ENCODE measurements at places on chromosomes 5 and 9.

- no peak for DNase-seq
Observed at GRCh38 chr5:54946306-54946819, 39.0 kb downstream of the ESM1 start.

GRCh38 chr5:151492729-151493128 is 45.3 kb downstream of the SLC36A1 start:
- DNase-seq: peak; percentile 28

DNA sequence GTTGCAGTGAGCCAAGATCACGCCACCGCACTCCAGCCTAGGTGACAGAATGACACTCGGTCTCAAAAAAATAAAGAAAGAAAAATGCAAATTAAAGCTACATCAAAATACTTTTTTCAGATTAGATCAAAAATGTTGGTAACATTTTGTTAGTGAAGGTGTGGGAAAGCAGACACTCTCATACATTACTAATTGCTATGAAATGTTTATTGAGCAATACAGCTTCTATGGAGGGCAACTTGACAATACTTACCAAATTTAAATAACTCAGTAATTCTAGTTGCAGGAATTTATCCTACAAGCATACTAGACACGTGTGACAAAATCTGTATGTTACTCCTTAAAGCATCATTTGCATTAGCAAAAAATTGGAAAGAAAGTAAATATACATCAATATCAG is 4.1 kb downstream of the TRIM23 start:
- DNase-seq: no peak

DNA sequence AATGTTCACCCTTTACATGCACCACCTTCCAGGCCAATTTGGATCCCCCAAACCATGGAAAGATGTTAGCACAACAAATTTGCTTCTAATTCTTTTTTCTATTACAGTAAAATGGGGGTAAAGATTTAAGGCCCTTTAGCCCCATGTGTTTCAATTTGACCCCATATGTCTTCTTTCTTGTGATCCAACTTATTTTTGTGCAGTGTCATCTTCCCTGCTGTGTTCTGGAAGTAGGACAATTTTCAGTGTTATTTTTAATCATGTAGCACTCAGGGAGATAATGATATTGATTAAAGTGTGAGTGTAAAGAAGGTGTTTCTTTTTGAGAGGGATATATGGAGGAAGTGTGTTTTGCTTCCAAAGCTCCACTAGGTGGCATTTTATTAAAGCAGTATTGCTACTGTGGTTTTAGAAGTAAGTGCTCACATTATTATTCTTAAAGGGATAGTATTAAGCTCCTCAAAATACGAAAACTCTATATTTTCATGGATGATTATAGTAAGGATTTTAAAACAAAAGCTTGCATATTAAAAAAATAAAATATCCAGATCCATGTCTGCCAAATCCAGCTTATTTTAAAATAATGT is 118.7 kb upstream of the ATP10B start:
- no peak for DNase-seq

- no peak for DNase-seq
Observed at GRCh38 chr5:81542242-81542641, 148.3 kb upstream of the ACOT12 start.

GRCh38 chr5:42569325-42569724 is 146.1 kb downstream of the GHR start:
- DNase-seq: no peak

DNA sequence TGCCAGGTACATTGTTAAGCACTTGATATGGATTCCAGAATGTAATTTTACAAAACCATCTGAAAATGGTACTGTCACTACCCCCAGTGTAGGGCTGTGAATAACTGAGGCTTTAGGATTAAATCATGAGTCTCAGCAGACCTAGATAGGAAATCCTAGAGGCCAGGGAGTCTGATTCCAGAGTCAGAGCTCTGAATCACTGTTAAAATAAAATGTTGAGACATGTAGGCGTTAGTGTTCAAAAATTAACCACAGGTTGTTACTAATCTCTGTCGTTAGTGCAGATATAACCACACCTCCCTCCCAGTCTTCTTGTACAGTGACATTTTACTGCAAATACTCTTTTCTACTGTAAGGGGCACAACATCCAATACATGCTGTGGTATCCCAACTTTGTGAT is 1828.8 kb downstream of the MAT2B start:
- no peak for DNase-seq

DNA sequence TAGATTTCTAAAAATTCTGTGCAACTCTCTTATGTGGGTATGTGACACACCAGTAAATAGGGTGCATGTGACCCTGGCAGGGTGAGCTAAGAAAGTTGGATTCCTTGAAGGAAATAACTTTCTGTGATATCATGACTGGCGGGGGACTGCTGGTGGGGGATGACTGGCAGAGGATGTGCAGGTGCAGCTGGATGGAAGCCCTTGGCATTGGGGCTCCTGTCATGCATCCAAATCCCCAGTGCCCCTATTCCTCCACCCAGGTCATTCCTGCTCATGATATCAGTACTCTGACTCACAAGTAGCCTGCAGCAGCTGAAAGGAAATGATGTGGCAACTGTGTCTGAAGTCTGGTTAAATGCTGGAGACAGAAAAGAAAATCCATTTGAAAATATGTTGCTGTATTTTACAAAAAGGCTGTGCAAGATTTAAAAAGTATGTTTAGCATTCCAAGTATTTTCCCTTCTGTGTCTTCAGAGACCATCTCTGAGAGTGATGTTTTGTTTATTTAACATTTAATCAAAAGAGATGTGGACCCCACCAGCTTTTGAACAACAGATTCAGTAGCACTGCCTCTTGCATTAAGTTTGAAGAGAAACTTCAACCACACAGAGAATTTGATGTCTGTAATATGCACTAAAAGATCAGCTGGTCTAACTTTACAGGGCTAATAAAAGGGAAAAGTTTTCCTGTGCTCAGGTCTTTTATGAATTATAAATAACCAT is 17.9 kb upstream of the ZSWIM6 start:
- DNase-seq: no peak

- DNase-seq: no peak
Observed at GRCh38 chr5:126506079-126506478, 82.9 kb downstream of the GRAMD2B start.

DNA sequence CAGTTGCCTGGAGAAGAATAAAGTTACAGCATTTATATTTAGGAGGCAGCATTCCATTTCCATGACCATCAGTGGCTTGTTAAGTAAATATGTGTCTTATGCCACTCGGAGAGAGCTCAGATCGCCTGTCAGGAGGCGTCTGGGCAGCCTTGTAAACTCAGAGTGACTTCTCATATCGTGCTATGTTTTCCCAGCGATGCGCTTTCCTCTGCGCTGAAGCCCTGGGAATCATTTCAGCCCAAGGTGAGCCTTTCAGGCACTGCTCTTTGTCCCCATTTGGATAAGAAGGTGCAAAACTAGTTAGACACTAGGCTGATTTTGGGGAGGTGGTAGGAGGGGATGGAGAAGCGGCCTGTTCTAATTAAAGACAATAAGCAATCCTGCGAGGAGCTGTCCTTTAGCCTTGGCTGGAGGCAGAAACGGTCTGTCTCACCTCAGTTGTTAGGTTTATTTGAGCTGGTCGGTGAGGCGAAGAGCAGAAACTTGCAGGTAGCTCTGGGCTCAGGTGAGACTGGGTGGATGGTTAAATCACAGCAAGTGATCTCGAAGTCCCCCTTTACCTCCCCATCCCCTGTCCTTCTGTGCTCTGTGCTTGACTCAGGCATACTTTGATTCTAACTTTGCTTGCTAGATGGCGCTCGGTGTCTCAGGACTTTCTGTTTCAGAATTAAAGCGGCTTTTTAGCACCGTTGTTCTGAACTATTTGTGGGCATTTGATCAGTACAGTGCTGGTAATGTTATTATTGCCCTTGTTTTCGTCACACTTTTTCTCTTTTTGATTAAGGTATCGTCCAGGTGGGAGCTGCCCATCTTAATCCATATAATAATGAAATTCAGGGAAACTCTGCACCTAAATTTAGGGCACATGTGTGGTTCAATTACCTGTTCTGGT is 24.6 kb downstream of the NR2F1 start:
- no peak for DNase-seq

DNA sequence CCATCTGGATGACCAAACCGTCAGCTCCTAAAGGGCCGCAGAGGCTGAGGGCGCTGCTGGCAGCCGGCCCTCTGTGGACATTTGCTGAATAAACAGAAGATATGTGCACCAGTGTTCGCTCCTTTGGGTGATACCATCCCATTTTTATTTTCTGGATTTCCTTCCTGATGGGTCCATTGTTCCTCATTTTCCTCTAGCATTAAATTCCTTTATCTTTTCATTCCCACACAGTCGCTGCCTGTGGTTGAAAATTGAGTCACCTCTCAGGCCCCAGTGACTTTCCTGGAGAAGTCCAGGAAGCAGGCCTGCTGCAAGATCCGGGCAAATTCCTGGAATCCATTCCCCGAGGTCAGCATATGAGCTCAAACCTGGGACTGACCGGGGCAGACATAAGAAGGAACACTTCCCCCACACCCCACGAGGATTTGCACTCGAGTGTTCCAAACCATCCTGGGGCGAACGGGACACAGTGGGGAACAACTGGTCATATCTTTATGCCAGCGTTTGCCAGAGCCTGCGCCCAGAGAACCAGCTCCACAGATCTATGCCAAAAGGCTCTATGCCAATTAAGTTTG is 86.7 kb upstream of the PCA3 start:
- DNase-seq: no peak

GRCh38 chr9:70594386-70594944 is 180.0 kb upstream of the KLF9 start:
- DNase-seq: no peak

- no peak for DNase-seq
Observed at GRCh38 chr9:124870723-124871122, 8.8 kb downstream of the ARPC5L start.

DNA sequence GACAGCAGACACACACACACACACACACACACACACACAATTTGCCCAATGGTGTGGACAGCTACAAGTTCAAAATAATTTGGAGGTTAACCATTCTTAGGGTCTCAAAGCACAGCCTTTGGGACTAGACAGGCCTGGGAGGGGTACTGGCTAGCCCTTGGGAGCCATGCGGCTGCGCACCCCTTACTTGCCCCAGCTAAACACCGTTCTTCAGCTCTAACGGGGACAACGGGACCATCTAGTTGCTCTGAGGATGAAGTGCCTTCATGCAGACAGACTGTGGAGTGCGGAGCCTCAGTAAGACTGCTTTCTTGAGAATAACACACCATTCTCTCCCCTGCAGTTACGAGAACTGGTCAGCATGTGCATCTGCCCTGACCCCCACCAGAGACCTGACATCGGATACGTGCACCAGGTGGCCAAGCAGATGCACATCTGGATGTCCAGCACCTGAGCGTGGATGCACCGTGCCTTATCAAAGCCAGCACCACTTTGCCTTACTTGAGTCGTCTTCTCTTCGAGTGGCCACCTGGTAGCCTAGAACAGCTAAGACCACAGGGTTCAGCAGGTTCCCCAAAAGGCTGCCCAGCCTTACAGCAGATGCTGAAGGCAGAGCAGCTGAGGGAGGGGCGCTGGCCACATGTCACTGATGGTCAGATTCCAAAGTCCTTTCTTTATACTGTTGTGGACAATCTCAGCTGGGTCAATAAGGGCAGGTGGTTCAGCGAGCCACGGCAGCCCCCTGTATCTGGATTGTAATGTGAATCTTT is 64.6 kb downstream of the PSMB7 start:
- DNase-seq: no peak

- DNase-seq: no peak
Observed at GRCh38 chr5:165894916-165895315, 2389.5 kb downstream of the MAT2B start.

DNA sequence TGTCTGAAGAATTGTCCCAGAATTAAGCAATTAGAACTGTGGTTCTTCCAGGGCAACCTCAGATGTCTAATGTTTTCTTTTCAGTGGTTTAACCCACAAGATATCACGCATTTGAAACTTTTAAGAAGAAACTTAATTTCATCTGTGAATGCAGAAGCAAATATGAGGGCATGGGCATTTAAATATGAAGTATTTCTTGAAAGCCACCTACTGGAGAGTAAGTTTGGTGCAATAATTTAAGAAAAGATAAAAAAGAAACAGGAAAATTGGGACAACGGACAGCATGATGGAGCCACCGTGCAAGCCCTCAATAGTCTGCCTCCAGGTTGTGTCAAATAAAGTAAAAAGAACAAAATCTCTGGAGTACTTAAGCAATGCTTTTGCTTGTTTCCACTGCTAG is 1.2 kb upstream of the CAPSL start:
- DNase-seq: no peak

GRCh38 chr9:6183227-6183551 is 32.4 kb upstream of the IL33 start:
- DNase-seq: no peak

- DNase-seq: no peak
Observed at GRCh38 chr5:77367741-77368140, 124.4 kb downstream of the WDR41 start.

- no peak for DNase-seq
Observed at GRCh38 chr5:103582364-103582763, 19.8 kb upstream of the NUDT12 start.

DNA sequence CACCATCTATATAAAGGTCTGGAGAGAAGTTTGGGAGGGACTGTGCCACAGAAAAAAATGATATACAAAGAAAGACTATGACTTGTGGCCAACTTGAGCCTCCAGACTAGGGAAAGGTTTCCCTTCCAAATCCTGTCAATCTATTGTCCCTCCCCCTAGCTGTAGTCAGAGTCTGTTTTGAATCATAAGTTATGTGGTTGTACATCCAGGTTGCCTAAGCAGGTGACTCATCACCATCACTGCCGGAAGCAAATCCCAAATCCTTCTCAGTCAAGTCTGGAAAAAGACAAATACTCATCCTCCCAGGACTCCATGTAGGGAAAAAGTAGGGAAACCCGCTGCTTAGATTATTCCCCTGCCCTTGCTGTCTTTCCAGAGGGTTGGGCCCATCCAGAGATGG is 235.7 kb downstream of the CDK5RAP2 start:
- DNase-seq: no peak

DNA sequence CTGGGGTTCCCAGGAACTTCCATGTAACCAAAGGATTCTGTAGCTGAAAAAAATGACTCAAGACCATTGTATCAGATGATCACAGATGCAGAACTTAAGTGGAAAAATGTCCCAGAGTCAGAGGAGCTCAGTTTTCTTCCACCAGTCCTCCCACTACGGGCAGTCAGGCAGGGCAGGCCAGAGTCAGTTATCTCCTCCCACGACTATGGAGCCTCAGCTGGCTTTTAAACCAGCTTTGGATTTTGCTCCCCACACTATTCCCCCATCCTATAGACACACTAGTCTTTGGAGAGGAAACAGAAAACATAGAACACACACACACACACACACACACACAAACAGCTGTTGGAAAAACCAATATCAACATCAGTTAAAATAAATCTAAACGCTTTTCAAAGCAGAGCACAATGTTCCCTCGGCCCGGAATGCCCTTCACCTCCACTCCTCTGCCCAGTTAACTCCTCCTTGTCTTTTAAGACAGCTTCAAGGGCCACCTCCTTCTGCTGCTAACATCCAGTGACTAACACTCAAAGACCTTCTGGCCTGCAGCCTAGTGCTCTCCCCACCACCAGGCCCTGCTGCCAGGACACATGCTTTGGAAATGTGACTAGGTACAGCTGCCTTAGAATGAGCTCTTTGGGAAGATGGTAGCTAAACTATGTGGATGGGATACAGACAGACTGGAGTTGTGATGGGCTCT is 56.8 kb downstream of the NIPAL4 start:
- no peak for DNase-seq

All from activated naive CD4-positive, alpha-beta T cell treated with anti-CD3 and anti-CD28 coated beads, Interleukin-2, amount 50 U/mL, for 16 hours (primary cell).